ENCODE measurements at places on chromosomes 11 and 22. TPM values are rescaled to one million over a fixed set of nuclear protein-coding genes. Genes with fewer than 3 reads are reported as not detected.

TSSK2 gene
- total RNA-seq, result under 0.01 TPM

DGCR6 gene
- total RNA-seq, result 2.1 TPM

TSGA10IP gene
- not detected for total RNA-seq

OR5B17 gene
- total RNA-seq, result not detected

MYO7A gene
- 0.07 TPM for total RNA-seq

TMEM123 gene
- 217 TPM for total RNA-seq

OR52I1 gene
- not detected for total RNA-seq

SMTNL1 gene
- total RNA-seq, result not detected

OR2AT4 gene
- not detected for total RNA-seq

LYVE1 gene
- not detected for total RNA-seq

UPB1 gene
- not detected for total RNA-seq

CHCHD10 gene
- total RNA-seq, result 29.6 TPM

SAA4 gene
- total RNA-seq, result not detected

KCNJ5 gene
- total RNA-seq, result 2.7 TPM

CDC45 gene
- total RNA-seq, result 0.21 TPM

POTEH gene
- not detected for total RNA-seq

OAF gene
- total RNA-seq, result 21.0 TPM

KIRREL3 gene
- total RNA-seq, result not detected

AHNAK gene
- total RNA-seq, result 856 TPM

CARD16 gene
- total RNA-seq, result 13.2 TPM

ART5 gene
- not detected for total RNA-seq

C1QTNF5 gene
- 0.36 TPM for total RNA-seq

ZC3H12C gene
- total RNA-seq, result 7.2 TPM

PHOX2A gene
- not detected for total RNA-seq

WBP2NL gene
- 0.57 TPM for total RNA-seq

UCP3 gene
- 0.93 TPM for total RNA-seq

FXYD6 gene
- total RNA-seq, result not detected

SCO2 gene
- 3.8 TPM for total RNA-seq

TMPRSS6 gene
- not detected for total RNA-seq

PYGM gene
- total RNA-seq, result 0.34 TPM

MAPK12 gene
- total RNA-seq, result 9.2 TPM

ISX gene
- total RNA-seq, result not detected

ALX4 gene
- total RNA-seq, result not detected

OR6A2 gene
- total RNA-seq, result 0.14 TPM

RAB36 gene
- 0.34 TPM for total RNA-seq

SLC22A8 gene
- not detected for total RNA-seq

NXPE2 gene
- not detected for total RNA-seq

PLAAT2 gene
- total RNA-seq, result 0.50 TPM

DLG2 gene
- 0.71 TPM for total RNA-seq

NLRP10 gene
- total RNA-seq, result 6.8 TPM

FAT3 gene
- total RNA-seq, result not detected

SEPTIN5 gene
- 4.4 TPM for total RNA-seq

TMPRSS4 gene
- total RNA-seq, result 229 TPM

EXPH5 gene
- total RNA-seq, result 27.4 TPM

PNPLA5 gene
- not detected for total RNA-seq

AMBRA1 gene
- total RNA-seq, result 10.6 TPM

LINC01488 gene
- not detected for total RNA-seq

CHST1 gene
- 1.7 TPM for total RNA-seq

HSCB gene
- total RNA-seq, result 10.5 TPM

PLEKHA7 gene
- 1.0 TPM for total RNA-seq

GATD1 gene
- 30.3 TPM for total RNA-seq

POU2AF1 gene
- total RNA-seq, result 0.21 TPM

PIM3 gene
- total RNA-seq, result 63.8 TPM
